ENCODE measurements at places on chromosomes 11 and 22.

GRCh38 chr22:37432708-37433054 lies 5.4 kb upstream of the ELFN2 start:
- DNase-seq = no peak

- peak; percentile 80 for DNase-seq
Observed at GRCh38 chr11:124070915-124071622, 29.9 kb upstream of the OR10G7 start.

DNA sequence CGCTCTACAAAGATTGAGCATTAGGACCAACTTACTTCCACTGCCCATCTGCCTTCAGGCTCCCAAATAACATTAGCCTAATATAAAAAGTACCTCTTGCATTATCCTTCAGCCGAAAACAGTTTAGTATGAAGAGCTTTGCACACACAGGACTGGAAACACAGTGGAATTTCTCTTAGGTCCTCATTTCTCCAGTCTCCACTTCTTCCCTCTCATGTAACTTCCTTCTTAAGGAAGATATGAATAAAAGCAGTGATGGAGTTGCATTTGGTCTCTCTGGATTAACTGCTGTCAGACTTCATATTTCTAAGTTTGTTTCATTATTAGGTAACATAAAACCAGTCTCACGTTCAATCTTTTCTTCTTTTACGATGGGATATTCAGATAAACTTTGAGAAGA lies 5.6 kb upstream of the MPEG1 start:
- DNase-seq = no peak

- DNase-seq = no peak
Observed at GRCh38 chr11:548700-549603, 11.6 kb downstream of the LMNTD2 start.

- peak; percentile 59 for DNase-seq
Observed at GRCh38 chr11:14499178-14499559, 442 bp downstream of the COPB1 start.

- no peak for DNase-seq
Observed at GRCh38 chr11:58712531-58712930, 19.2 kb downstream of the GLYAT start.

- DNase-seq = no peak
Observed at GRCh38 chr22:26245001-26245400, 75.7 kb downstream of the SEZ6L start.

DNA sequence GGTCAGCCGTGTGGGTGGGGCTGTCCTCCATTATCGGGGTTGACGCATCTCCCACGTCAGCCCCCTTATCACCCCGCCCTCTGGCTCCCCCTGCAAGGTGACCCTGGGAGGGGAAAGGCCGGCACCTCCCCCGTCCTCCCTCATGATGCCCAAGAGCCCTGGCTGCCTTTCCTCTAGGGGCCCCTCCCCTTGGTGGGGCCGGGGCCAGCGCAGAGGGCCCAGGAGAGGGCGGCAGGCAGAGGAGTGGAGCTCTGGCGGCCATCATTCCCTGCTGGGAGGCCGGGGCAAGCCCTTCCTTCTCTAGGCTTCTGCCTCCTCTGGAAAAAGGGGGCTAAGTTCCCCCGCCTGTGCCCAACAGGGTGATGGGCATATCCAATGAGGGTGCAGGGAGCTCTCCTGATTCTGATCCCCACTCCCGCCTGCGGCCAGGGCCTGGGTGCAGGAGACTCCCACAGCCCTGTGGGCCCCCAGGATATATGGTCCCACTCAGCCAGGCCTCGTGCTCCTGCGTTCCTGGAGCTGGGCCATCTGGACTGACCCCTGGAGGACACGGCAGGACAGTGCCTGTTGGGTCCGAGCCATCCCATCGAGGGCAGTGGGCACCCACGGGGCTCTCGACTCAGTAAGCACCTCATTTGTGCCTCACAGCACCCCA lies 12.3 kb downstream of the MYRF start:
- DNase-seq = no peak
